Astrocyte (in vitro differentiated cells and primary cell): ENCODE measurements at places on chromosomes 16 and 17. TPM values are rescaled to one million over a fixed set of nuclear protein-coding genes. Genes with fewer than 3 reads are reported as not detected.
A peak's percentile ranks its signal among the peaks of the same experiment; 100 is the strongest.

Gene ANKFN1
- total RNA-seq: not detected in 2 replicates

Gene MMP2
- 1,220 and 1,246 TPM in 2 replicates for total RNA-seq

Gene QRICH2
- 2.5 and 3.8 TPM in 2 replicates for total RNA-seq

Gene APOH
- total RNA-seq: not detected in 2 replicates

Gene USP7
- 93.6 and 96.9 TPM in 2 replicates for total RNA-seq

Gene LRRC36
- total RNA-seq: not detected in 2 replicates

- no peak for DNase-seq
These were observed 31.9 kb downstream of the EPN2 start for GRCh38 chr17:19269106-19269505.

GRCh38 chr17:82962163-82962720, 117.2 kb upstream of the METRNL start:
- peak; percentile 14 for DNase-seq

DNA sequence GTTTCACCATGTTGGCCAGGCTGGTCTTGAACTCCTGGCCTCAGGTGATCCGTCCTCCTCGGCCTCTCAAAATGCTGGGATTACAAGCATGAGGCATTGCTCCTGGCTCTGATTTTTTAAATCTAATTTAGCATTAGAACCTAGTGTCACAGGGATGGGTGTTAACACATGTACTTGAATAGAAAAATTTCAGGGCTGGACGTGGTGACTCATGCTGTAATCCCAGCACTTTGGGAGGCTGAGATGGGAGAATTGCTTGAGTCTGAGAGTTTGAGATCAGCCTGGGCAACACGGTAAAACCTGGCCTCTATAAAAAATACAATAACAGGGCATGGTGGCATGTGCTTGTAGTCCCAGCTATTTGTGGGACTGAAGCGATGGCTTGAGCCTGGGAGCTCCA, 6.0 kb upstream of the RNF135 start:
- no peak for DNase-seq

GRCh38 chr17:54760836-54761235, 139.8 kb upstream of the TOM1L1 start:
- DNase-seq: no peak

DNA sequence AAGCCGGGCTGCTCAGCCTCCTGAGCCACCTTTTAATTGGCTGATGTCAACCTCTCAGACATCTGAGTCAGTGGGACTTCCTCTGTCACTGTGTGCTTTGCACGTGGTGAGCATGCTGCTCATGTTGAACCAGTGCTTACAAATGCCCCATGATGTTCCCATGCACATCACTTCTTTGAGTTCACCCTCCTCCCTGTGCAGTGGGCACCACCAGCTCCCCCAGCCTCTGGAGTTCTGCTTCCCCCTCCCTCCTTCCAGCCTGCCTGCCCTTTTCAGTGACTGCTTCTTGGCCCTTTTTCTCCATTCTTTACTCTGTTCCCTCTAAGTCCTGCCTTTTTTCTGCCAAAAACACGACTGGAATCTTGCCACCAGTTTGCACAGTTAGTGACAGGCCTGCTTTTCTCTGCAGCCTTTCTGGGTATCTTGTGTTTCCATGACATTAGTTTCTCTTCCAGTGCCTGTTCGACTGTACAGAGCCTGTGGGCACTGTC, 41.6 kb downstream of the USP10 start:
- DNase-seq: no peak

DNA sequence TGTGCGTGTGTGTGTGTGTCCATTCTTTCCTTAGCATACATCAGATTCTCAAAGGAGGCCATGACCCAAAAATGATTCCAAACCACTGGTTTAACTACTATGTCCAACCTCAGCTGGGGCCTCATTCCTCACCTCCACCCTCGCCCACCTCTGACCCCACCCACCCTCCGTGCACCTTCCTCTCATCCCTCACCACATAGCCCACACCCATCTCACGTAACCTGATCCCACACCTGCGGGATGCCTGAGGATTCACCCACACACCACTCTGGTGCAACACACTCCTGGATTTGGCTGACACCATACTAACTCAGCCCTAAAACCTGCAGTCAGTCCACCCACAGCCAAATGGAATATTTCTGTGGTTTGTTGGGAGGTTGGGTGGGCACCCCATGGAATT, 3.3 kb upstream of the CSNK2A2 start:
- DNase-seq: no peak

GRCh38 chr17:50624321-50624934, 10.3 kb upstream of the ABCC3 start:
- no peak for DNase-seq

GRCh38 chr16:19153876-19154275, 14.2 kb upstream of the SYT17 start:
- no peak for DNase-seq

DNA sequence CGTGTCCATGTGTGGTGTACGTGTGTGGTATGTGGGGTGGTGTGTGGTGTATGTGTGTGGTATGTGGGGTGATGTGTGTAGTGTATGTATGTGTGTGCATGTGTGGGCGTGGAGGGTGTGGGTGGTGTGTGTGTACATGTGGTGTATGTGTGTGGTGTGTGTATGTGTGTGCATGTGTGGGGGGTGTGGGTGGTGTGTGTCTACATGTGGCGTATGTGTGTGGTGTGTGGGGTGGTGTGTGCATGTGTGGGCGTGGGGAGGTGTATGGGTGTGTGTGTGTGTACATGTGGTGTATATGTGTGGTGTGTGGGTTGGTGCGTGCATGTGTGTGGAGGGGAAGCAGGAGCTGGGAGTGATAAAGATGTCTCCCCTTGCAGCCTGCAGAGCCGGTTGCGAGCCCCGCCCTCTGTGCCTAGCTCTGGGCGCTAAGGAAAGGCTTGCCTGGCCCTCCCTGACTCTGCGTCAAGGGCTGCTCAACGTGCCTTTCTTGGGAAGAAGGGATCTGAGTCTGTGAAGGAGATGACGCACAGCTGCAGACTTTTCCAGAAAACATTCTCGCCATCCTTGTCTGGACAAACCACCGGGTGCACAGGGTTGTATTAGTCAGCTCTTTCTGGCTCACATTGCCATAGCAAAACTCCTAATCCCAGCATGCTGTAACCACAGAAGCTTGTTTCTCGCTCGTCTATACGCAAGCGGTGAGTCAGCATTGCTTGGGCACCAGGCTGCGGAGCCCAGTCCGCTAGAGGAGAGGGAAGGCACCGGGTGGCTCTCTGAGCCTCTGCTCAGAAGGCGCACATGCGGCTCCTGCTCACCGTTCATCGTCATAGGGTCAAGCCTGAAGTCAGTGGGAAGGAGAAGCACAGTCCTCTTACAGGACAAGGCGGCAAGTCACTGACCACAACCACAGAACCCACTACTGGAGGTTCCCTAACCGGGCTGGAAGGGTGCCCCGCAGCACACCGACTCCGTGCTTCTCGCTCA, 2.0 kb upstream of the CD300H start:
- peak; percentile 100 for DNase-seq

DNA sequence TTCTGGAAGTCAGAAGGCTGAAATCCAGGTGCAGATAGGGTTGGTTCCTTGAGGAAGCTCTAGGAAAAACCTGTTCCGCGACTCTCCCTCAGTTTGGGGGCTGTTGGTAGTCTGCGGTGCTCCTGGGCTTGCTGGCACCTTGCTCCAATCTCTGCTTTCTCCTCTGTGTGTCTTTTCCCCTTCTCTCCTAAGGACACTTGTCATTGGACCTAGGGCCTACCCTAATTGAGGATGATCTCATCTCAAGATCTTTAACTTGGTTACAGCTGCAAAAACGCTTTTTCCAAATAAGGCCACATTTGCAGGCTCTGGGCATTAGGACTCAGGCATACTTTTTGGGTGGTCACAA, 12.9 kb upstream of the CACNG4 start:
- no peak for DNase-seq
